ENCODE measurements at places on chromosomes 4 and X.

DNA sequence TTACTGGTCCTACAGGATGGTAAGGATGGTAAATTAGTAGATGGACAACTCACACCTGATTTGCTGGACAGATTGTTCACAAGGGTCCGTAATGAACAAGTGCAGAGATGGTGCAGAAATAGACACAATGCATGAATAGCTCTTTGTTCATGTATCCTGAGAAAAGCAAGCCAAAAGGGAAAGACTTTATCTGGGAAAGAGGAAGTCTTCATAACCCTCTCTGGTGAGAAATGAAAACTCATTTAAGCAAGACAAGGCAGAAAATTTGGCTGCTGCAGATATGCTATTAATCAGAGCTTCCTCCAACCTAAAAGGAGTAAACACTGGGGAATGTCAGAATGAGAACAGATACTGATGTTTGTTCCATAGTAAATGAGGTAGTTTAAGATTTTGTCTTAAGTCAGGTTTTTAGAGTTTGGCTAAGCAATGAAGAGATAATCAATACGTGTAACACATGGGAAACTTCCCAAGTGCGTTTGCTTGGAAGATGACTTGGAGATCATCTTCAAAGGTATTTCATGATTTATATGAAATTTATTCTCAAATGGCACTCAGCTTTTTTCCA is 152.4 kb upstream of the BMPR1B start:
- no peak for DNase-seq

DNA sequence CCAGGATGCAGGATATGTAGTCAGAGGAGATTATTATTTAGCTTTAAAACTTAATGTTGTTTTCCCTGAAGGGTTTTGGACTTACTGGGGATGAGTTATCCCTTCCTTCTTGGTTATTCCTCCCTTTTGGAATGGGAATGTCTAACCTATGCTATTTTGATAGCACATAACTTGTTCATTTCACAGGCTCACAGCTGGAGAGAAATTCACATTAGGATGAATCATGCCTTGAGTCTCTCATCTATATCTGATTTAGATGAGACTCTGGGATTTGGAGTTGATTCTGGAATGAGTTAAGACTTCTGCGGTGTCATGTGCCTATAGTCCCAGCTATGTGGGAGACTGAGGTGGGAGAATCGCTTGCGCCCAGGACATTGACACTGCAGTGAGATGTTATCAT is 81.1 kb downstream of the ATP11C start:
- DNase-seq = no peak

DNA sequence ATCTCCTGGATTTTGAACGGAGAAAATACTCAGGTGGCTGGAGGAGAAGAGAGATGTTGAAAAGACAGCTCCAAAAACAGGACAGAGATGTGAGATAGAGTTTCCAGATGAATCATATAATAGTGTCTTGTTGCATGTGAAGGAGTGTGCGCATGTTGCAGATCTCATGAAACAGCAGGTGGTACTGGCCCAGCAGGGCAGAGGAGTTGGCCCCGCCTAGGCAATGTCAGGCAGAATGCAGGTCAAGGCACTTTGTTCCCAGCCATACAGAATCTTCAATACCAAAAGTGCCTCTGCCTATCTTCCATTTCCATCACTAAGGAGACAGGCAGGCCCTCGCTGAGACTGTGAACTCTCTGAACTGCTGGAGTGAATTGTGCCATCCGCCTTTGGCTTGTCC is 63.9 kb upstream of the FAT1 start:
- DNase-seq = no peak

DNA sequence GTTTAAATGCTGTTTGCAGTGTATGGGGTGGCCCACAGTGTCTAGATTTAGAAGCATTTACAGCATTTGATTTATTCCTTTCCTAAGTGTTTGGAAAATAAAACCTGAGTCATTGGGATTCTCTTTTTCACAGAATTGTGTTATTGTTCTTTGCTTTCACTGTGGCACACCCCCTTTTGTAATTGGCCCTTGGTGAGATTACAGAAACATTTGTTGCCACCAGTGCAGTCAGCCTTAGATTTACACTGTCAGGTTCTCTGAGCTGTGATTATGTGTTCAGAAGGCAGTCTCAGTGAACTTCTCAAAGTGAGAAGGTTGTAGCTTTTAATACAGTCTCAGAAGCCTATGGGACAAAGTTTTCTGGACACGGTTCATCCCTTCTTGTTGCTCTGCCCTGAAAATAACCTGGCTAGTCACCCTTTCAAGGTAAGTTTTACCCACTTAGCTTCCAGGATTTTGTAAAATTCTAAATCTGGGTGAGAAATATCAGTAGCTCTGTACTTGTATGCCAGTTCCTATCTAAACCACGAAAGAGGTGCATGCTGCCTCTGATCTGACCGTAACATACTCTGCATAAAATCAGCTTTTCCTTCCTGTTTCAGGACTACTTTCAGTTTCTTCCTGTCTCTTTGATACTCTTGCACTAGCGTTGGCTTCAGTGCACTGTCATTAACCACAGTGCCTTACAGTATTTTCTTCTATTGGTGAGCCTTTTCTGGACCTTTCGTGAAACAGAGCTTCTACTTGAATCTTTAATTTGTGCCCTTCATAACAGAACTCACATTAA is 12.6 kb downstream of the RUFY3 start:
- no peak for DNase-seq

DNA sequence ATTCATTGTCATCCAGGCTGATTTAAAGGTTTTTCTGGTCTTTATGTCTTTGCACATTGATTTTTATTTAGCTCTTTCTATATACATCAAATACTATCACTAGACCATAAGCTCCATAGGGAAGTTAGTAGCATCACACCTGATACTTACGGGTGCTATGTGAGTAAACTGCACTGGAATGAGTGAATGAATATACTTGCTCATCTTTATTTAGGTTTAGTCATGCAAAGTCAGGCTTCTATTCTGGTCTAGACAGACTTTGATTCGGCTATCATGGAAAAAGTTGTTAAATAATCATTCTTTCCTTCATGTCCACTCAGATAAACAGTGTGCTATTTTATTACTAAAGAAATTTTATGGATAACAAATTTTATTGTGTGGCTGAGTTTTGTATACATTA is 457.8 kb upstream of the PCDH7 start:
- no peak for DNase-seq

- DNase-seq = no peak
Measured at GRCh38 chr4:133972586-133972985, 229.0 kb downstream of the PABPC4L start.

DNA sequence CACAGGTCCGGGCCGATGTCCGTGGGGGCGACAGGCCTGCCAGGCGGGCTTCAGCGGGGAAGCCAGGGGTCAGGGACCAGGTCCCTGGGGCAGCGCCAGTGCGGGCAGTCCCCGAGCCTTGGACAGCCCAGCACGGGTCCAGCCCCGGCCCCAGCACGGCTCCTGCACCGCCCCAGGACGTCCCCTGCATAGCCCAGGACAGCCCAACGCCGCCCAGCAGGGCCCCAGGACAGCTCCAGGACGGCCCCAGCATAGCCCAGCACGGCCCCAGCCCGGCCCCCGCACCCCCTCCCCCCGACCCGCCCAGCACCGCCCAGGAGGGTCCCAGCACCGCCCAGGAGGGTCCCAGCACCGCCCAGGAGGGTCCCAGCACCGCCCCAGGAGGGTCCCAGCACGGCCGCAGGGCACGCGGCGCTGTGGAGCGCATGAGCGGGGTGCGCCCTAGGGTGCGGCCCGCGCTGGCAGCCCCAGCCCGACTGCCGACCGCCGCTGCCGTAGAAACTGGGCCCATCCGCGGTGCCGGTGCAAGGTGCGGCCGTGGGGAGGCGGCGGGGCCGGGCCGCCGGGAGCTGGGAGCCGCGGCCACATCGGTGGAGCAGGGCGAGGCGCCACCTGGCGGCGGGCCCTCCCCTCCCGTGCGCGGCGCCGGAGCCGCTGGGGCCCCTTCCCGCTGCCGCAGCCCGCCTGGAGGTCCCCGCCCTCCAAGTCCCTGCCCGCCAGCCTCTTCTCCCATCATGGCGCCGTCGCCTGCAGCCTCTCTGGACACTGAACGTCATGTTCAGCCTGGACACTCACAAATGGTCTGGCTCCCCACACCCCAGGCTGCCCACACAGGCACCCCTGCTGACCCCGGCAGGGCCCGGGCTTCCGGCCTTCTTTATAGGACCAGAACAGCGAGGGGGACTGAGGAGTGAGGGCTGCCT is 106.8 kb upstream of the NKX1-1 start:
- DNase-seq = no peak

DNA sequence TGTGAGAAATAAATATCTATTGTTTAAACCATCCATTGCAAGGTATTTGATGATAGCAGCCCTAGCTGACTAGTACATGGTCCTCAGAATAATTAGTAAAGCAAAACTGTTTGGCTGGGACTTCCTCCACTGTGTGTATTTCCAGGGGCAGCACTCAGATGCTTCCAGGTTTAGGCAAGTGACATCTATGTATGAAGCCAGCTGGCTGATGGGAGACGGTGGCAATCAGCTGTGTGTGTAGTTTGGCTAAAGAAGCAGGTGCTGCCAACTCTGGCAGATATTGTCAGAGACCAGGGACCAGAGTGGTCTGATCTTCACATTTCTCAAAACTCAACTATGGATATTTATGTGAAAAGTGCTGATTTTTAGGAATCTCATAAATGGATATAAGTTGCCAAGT is 19.1 kb downstream of the HS3ST1 start:
- DNase-seq = no peak

GRCh38 chrX:122047261-122047660 is 999.9 kb downstream of the GLUD2 start:
- no peak for DNase-seq

DNA sequence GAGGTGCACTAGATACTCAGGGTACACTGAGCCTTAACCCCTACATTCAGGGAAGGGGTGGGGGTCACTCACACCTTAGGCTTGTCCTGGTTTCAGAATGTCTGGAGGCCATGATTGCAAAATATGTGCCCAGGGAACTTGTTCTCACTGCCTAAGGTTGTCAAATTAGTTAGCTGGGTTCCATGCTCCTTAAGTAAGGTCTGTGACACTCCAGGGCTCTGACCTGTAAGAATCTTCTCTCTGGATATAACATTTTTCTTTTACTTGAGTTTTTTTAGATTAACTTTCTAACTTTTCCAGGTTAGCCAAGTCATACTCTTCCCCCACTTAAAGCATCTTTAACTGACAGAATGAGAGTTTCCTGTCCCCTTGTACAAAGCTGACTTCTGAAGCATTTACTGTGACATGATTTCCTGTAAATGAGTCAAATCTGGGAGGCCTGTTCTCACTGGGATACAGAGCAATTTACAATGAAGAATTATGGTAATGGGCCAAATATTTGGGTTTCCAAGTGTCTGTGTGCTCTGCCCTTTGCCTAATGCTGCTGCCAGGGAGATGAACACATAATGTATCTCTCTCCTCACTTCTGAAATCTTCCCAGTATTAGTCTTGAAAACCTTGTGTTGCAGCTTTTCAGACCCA is 101.7 kb downstream of the GATB start:
- DNase-seq = no peak

DNA sequence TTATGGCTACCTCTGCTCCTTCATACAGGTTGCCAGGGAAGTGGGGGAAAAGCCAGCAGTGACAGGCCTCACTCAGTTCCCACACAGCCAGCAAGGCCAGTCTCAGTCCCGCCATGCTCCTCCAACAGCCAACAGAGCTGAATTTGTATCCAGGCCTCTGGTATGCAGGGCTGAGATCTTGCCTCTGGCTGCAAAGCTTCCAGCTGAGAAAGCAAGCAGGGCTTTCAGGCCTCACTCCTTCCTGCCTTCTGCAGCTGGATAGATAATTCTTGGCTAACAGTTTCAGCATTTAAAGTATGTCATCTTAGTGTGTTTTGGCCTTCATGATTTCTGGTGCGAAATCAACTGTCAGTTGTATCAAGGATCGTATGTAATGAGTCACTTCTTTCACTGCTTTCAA is 103.6 kb downstream of the GNL3L start:
- no peak for DNase-seq

DNA sequence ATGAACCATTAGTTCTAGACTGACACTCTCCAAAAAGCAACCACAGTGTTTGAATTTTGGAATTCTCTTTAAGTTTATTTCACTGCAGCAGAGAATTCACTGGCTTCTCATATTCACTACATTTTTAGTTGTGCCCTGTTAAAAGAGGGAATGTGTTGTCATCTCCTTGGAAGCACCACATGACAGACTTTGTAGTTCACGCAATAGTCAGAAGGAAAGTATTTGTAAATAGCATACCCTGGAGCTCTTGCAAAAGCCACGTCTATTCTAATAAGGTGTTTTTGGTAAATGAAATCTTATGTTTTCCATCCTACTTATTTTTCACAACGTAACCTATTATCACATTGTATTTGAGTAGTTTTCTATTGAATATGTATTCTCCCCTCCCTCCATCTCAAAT is 25.8 kb downstream of the DOCK11 start:
- no peak for DNase-seq

DNA sequence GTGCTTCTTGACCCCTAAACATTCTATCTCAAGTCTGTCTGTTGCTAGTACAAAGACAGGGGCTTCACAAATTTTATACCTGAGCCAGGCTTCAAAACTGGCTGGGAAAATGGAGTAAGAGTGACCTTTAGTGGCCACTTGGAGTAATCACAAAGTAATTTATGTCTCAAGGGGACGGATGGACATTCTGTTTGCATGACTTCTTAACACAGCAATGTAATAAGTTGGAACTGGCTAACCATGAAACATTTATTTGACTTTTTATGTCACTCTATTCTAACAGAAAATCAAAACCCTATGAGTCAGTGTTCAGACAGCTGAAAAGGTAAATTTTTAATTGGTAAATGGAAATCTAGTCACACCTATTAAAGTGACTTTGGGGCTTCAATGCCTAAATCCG is 600.6 kb downstream of the ANKRD50 start:
- DNase-seq = no peak

DNA sequence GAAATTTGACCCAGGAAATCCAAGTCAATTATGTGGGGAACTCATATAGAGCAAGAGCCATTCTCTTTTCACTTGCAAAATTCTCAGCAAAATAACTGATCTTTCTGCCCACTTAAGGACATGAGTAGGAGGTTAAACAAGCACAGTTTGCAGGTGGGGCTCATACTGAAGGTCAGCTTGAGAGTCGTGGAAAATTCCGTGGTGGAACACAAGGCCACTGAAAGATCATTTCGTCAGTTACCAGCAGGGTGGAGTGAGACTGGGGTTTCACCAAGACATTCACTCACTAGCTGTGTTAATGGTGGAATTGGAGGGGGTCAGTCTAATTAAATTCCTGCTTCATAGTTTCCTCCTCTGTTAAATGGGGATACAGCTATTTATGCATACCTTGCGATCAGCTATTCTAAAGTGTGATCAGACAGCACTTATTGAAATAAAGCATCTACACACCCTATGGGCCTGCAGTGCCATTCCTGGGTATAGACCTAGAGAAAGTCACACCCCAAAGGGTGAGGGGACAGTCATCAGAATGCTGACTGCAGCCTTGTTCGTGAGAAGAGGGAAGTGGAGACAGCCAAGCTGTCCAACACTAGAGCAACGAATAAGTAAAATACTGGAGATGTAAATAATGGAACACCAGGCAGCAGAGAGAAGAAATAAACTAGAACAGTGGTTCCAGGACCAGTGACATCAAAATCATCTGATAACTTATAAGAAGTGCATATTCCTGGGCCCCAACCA is 42.7 kb upstream of the CLNK start:
- DNase-seq = no peak

GRCh38 chr4:70559211-70559830 is 32.7 kb upstream of the AMBN start:
- DNase-seq = peak; percentile 5

GRCh38 chrX:154541896-154542722 is 4.5 kb downstream of the G6PD start:
- no peak for DNase-seq

GRCh38 chrX:120468479-120468824 is 644 bp downstream of the LAMP2 start:
- DNase-seq = no peak

- no peak for DNase-seq
Measured at GRCh38 chr4:149972407-149972806, 105.8 kb upstream of the DCLK2 start.

GRCh38 chr4:20490734-20491133 is 209.5 kb upstream of the PACRGL start:
- DNase-seq = no peak
